ENCODE measurements at places on chromosomes 5 and 9. TPM values are rescaled to one million over a fixed set of nuclear protein-coding genes. Genes with fewer than 3 reads are reported as not detected.

SOWAHA gene
- 0.28 TPM for total RNA-seq

RIC1 gene
- 21.5 TPM for total RNA-seq

SMIM33 gene
- 0.23 TPM for total RNA-seq

ISOC1 gene
- 26.6 TPM for total RNA-seq

GRCh38 chr5:63555874-63556273 is 406.4 kb downstream of the HTR1A start:
- no peaks in the 10 kb centered on the region for H3K4me1 ChIP-seq
- no peaks in the 10 kb centered on the region for H3K27me3 ChIP-seq
- DNase-seq: no peak
- no peak overlapping the region for H3K4me3 ChIP-seq
- no peak overlapping the region for H3K27ac ChIP-seq

DNA sequence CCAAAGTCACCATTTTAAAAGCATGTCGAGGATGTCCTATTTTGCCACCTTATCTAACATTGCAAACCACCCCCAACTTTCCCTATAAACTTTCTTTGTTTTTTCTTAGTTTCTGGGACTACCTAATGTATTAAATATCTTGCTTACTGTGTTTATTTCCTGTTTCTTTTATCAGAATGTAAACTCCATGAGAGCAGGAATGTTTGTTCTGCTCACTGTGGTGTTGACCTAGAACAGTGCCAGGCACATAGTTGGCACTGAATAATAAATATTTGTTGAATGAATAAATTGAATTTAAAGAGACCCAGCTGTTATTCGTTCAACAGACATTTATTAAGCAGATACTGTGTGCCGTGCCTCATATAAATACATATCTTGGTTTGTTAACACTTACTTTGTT is 35.2 kb downstream of the MACIR start:
- peaks cover 5% of the 10 kb centered on the region for H3K27me3 ChIP-seq
- no peaks in the 10 kb centered on the region for H3K4me1 ChIP-seq
- no peaks in the 10 kb centered on the region for H3K36me3 ChIP-seq
- no peak overlapping the region for H3K4me3 ChIP-seq
- H3K27ac ChIP-seq: no peak overlapping the region

DNA sequence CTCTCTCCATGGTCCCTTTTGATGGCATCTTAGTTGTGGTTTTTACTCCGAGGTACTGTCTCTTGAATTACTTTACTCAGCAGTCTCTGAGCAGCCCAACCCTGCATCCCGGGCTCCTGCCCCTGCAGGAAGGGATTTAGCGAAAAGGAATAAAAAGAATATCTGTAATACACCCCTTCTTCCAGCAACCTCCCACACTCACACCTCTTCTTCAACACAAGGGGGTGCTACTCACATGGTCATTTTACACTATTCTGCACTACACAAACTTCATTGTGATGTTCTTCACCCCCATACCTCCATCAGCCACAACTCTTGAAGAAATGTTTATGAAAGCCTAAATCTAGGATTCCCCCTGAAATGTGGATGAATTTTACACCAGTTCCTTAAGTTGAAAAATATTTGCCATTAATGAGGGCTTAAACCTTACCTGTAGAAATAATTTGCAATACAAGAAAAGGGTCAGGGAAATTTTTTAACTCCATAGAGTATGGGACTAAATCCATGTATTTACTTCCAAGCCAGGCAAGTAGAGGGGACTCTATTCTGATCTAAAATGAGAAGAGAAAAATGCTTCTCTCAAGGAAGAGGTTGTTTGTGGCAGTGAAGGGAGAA is 26.0 kb downstream of the TPD52L3 start:
- H3K4me3 ChIP-seq: no peak overlapping the region
- peaks cover 15% of the 10 kb centered on the region for H3K4me1 ChIP-seq
- H3K36me3 ChIP-seq: no peaks in the 10 kb centered on the region

- H3K4me3 ChIP-seq: no peak overlapping the region
- DNase-seq: no peak
- peaks cover 10% of the 10 kb centered on the region for H3K27me3 ChIP-seq
- no peak overlapping the region for H3K27ac ChIP-seq
Observed at GRCh38 chr5:103037673-103038455, 82.1 kb downstream of the GIN1 start.
